EL (cell line): ENCODE measurements at places on chromosomes 3 and 15.
A peak's percentile ranks its signal among the peaks of the same experiment; 100 is the strongest.

DNA sequence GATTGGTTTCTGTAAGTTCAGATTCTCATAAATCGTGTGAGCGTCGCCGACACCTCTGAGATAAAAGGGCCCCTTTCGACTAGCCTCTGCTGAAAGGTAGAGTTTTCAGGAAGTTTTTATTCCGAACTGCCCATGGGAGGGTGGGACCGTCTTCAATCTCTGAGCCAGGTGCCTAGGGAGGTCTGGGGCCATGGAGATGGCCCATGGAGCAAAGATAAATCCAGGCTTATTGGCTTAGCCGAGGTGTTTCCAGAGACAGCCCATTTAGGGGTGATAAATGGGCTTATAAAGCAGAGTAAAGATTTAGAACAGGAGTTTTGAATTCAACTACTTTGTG, 442 bp downstream of the QTRT2 start:
- no peak for DNase-seq

DNA sequence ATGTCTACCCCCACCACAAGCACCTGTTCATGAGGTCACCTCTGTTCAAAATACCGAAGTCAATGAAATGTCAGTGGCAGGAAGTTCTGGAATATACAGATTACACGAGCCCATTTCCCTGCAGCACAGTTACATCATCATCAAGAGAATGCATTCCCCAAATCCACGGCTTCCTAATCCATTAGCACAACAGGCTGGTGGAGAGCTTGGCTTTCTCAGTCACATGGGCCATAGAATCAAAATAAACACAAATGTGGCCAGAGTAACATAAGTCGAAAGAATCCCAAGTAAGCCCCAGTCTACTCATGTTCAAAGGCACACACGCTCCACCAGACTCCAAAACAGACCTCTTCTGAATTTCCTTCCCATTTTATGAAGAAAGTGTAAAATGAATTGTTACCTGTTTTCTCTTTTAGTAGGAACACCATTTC, 419.3 kb downstream of the MAGI1 start:
- peak; percentile 31 for DNase-seq

DNA sequence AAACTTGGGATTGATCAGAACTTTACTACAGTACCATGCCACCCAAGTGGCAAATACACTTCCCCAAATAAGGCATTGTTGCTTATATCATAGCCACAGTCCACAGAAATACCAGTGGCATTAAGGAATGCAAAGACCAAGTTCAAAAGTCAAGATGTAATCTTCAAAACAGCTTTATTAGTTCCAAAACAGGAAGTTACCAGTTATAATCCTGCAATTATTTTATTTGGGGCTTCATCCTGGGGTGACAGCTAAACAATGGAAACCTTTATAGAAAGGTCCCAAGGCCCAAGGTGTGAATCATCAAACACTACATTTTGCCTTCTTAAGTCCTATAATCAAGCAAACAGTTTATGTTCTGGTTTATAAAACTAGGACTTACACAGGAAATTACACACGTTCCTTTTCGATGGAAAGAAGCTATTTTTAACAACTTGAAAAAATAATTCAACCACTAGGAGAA, 30.3 kb upstream of the RNF7 start:
- DNase-seq: peak; percentile 78

DNA sequence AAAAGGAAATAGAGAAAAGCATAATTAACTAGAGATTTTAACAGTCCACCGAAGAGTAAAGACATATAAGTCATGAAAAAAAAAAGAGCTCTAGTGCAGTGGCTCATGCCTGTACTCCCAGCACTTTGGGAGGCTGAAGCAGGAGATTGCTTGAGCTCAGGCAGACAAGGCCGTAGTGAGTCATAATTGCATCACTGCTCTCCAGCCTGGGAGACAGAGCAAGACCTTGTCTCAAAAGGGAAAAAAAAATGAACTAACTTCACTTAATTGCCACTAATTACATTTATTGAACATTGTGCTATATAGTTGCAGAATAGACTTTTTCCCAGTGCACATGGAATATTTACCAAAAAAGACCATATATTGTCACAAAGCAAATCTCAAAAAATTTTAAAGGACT, 221.8 kb downstream of the CBLB start:
- DNase-seq: peak; percentile 91
